Neural progenitor cell (in vitro differentiated cells): ENCODE measurements at places on chromosomes 3 and 15. TPM values are rescaled to one million over a fixed set of nuclear protein-coding genes. Genes with fewer than 3 reads are reported as not detected.

DNA sequence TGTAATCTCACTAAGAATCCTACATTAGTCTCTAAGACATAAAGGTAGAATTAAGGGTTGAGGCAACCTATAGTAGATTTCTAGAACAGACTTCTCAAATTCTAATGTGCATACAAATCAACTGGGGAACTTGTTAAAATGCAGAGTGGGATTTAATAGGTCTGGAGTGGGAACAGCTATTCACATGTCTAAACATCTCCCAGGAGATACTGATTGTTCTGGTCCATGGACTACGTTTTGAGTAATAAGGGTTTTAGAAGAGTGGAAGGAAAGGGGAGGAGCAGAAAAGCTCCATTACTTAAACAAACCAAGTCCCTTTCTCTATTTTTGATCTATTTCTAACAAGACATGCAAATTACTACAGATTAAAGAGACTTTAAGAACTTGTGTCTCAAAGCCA, 524.8 kb downstream of the TUSC7 start:
- no peak for DNase-seq

- no peak for DNase-seq
Observed at GRCh38 chr3:31213869-31214486, 318.7 kb upstream of the STT3B start.

GRCh38 chr15:89416339-89417183, 79.8 kb downstream of the RHCG start:
- peak; percentile 90 for DNase-seq

- no peak for DNase-seq
Observed at GRCh38 chr3:33433843-33434242, 6.4 kb downstream of the UBP1 start.

Gene MKRN2OS
- not detected in 2 replicates for total RNA-seq

DNA sequence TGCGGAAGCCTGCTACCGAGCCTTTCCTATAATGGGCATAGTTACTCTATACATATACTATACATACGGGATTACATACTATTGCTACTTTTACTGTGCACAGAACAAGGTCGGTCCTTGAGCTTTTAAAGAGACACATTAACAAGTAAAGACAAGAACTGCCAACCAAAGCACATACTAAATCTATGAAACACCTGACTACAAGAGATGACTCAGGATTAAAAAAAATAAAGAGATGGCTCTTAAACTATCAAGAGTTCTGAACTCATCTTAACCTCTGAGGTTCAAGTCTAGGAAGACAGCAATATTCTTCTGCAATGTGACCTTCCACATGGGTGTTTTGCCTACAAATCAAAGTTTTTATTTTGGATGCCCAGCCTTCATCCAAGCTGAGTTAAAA, 106.8 kb downstream of the TNIK start:
- no peak for DNase-seq

GRCh38 chr15:43433165-43433564, 59.8 kb downstream of the TP53BP1 start:
- DNase-seq = no peak

DNA sequence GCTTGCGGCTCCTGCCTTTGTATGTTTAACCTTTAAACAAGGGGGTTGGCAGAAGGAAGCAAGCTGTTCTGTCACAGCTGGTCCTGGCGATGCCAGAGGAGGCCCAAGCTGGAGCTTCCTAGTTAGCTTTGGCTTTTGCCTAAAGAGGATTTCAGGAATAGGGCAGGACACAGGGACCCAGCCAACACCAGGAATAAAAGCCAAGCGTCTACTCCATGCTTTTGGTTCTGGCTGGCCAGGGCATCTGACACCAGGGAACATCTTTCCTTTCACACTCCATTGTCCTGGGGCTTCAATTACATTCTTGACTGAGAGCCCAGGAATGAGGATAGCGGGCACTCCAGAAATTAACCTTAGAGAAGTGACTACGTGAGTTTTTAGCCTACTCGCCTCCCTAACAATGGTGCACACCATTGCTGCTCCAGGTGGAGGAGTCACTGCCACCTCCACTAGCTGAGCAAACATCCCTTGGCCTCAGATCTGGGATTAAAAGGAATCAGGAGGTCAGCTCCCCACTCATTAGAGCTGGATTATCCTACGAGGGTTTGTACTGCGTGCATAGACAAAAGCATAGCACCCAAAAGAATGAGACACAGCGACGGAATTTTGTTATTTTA, 38.2 kb downstream of the TPM1 start:
- no peak for DNase-seq
